ENCODE measurements at places on chromosomes 11 and 22. TPM values are rescaled to one million over a fixed set of nuclear protein-coding genes. Genes with fewer than 3 reads are reported as not detected.

The ELF5 gene
- not detected for total RNA-seq

The CHEK1 gene
- total RNA-seq = 0.55 TPM

- no peak overlapping the region for H3K4me3 ChIP-seq
- no peak for DNase-seq
- no peak overlapping the region for H3K27ac ChIP-seq
- H3K27me3 ChIP-seq = no peaks in the 10 kb centered on the region
- no peaks in the 10 kb centered on the region for H3K4me1 ChIP-seq
- H3K36me3 ChIP-seq = no peaks in the 10 kb centered on the region
These were observed 634.9 kb downstream of the METTL15 start for GRCh38 chr11:28743061-28743550.

- no peak overlapping the region for H3K27ac ChIP-seq
- DNase-seq = no peak
- H3K27me3 ChIP-seq = no peaks in the 10 kb centered on the region
- H3K4me3 ChIP-seq = no peak overlapping the region
- H3K4me1 ChIP-seq = no peaks in the 10 kb centered on the region
These were observed 4.0 kb upstream of the NRXN2 start for GRCh38 chr11:64726867-64727530.

DNA sequence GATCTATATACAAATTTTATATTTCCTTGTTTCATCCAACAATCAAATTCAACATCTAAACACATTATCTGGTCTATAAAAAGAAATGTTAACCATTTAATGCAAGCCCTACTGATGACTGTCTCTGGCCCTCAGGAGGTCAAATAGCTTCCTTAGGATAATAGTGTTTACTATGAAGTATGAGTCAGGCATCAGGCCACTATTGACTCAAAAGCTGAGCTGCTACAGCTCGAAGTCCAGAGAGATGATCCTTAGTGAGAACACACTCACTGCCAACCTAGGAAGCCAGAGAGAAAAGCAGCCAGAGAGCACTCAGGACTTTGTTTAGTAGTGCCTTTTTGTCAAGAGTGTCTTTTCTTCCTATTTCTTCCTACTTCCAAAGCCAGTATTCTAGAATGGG lies 171.8 kb downstream of the SOX6 start:
- H3K4me1 ChIP-seq = no peaks in the 10 kb centered on the region
- no peaks in the 10 kb centered on the region for H3K36me3 ChIP-seq
- H3K4me3 ChIP-seq = no peak overlapping the region
- H3K27ac ChIP-seq = no peak overlapping the region

The TMEM121B gene
- 0.89 TPM for total RNA-seq

- no peak for DNase-seq
- no peaks in the 10 kb centered on the region for H3K36me3 ChIP-seq
These were observed 1.1 kb upstream of the EMID1 start for GRCh38 chr22:29204455-29205183.

The EED gene
- 7.8 TPM for total RNA-seq

GRCh38 chr11:55572548-55572947 lies 620 bp downstream of the OR4C16 start:
- no peak overlapping the region for H3K4me3 ChIP-seq
- H3K36me3 ChIP-seq = no peaks in the 10 kb centered on the region
- H3K4me1 ChIP-seq = no peaks in the 10 kb centered on the region
- no peak for DNase-seq
- H3K27me3 ChIP-seq = no peaks in the 10 kb centered on the region

DNA sequence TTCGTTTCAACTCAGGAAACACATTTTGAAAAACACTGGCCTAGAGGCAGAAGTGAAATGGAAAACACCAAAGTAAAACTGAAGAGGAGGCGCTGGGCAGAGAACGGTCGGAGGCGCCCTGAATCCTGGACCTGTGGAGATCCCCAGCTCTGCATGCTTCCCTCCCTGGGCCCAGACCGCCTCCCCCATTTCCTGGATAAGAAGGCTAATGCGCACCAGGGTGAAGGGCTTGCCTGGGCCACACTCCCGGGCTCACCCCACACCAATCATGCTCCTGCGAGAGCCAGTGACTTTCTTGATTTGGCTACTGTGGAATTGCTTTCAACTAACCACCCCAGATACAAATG lies 167.1 kb downstream of the CRYBB2 start:
- H3K27ac ChIP-seq = no peak overlapping the region
- H3K4me1 ChIP-seq = no peaks in the 10 kb centered on the region
- no peaks in the 10 kb centered on the region for H3K36me3 ChIP-seq

The NAA40 gene
- total RNA-seq = 13.9 TPM

GRCh38 chr11:117461396-117462182 lies 133.9 kb downstream of the CEP164 start:
- no peaks in the 10 kb centered on the region for H3K36me3 ChIP-seq
- no peak overlapping the region for H3K27ac ChIP-seq
- peaks cover 14% of the 10 kb centered on the region for H3K4me1 ChIP-seq
- no peak for DNase-seq
- H3K27me3 ChIP-seq = no peaks in the 10 kb centered on the region

- H3K4me3 ChIP-seq = no peak overlapping the region
- no peak for DNase-seq
- H3K36me3 ChIP-seq = peaks cover 50% of the 10 kb centered on the region
- no peaks in the 10 kb centered on the region for H3K27me3 ChIP-seq
- no peak overlapping the region for H3K27ac ChIP-seq
- H3K4me1 ChIP-seq = peaks cover 18% of the 10 kb centered on the region
These were observed 24.9 kb downstream of the DDX6 start for GRCh38 chr11:118766035-118766434.

- no peaks in the 10 kb centered on the region for H3K27me3 ChIP-seq
- H3K36me3 ChIP-seq = no peaks in the 10 kb centered on the region
- no peaks in the 10 kb centered on the region for H3K4me1 ChIP-seq
- H3K27ac ChIP-seq = no peak overlapping the region
These were observed 28.1 kb downstream of the TENM4 start for GRCh38 chr11:79412761-79413160.

The MUC15 gene
- 4.3 TPM for total RNA-seq

GRCh38 chr11:31243706-31244105 lies 125.8 kb downstream of the DCDC1 start:
- H3K27me3 ChIP-seq = no peaks in the 10 kb centered on the region
- DNase-seq = no peak
- no peaks in the 10 kb centered on the region for H3K36me3 ChIP-seq
- no peak overlapping the region for H3K27ac ChIP-seq

The SPI1 gene
- total RNA-seq = 15.1 TPM

GRCh38 chr11:79167510-79168188 lies 273.2 kb downstream of the TENM4 start:
- no peak for DNase-seq
- no peak overlapping the region for H3K4me3 ChIP-seq
- no peaks in the 10 kb centered on the region for H3K36me3 ChIP-seq
- no peaks in the 10 kb centered on the region for H3K4me1 ChIP-seq

DNA sequence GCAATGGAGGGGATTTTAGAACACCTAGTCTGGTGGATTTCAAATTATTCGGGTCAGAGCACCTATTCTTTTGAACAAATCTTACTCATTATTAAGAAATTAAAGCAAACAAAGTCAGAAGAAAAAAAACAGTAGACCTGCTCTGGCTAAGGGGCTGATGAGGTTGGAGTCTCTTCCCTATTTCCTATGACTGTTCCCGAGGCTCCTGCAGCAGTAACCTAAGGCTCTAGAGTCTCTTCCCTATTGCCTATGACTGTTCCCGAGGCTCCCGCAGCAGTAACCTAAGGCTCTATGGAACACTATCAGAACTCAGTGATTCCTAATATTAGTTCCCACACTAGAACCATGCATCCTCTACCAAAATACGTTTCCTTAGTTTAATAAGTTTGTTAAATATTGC lies 607.9 kb downstream of the NTM start:
- no peak overlapping the region for H3K27ac ChIP-seq
- no peaks in the 10 kb centered on the region for H3K27me3 ChIP-seq
- H3K36me3 ChIP-seq = no peaks in the 10 kb centered on the region
- DNase-seq = no peak

The IFITM10 gene
- 0.28 TPM for total RNA-seq

DNA sequence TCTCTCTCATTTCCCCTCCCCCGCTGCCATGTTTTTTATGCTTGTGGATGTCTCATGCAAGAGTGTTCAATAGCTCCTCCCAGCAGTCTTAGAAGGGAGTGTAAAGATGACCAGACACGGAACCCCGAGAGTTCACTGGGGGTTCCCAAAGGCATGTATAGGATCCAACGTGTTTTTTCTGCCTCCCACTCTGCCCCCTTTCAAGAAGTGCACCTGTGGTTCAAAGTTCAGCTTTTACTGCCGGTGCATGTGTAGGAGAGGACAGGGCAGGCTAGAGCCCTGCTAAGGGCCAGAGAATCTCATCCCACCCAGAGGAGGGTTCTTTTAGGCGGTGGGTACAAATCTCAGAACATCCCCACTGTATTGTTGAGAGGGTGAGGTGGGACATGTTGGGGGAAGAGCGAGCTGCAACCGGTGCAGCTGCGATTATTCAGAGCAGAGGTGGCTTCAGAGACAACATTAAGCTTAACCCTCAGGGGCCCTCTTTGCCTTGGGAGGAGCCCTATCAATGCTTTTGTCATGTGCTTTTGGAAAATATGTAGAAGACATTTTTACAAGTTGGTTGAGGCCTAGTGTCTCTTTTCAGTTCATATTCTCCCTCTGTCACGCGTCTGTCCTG lies 14.5 kb downstream of the MIF start:
- no peaks in the 10 kb centered on the region for H3K36me3 ChIP-seq
- no peak overlapping the region for H3K27ac ChIP-seq

The OR5D14 gene
- total RNA-seq = not detected

The TRIM6 gene
- total RNA-seq = 0.76 TPM

DNA sequence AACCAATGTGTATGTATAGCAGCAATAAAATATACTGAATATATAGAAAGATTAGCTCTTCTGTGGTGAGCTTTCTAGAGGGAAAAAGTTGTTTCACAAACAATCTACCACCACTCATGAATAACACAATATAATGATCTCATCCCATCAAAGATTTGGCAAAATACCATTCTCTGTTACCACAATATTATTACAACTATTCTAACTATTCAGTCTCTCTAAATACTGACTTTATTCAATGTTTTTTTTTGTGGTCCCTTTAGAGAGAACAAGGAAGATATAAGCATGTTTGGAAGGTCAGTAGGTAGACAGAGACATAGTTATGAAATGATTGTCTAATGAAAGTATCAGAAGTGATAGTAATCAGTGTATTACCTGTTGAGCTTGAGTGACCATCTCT lies 7.8 kb downstream of the CCDC90B start:
- H3K36me3 ChIP-seq = no peaks in the 10 kb centered on the region
- peaks cover 3% of the 10 kb centered on the region for H3K4me1 ChIP-seq
- no peak for DNase-seq
- no peak overlapping the region for H3K27ac ChIP-seq
- no peaks in the 10 kb centered on the region for H3K27me3 ChIP-seq
- no peak overlapping the region for H3K4me3 ChIP-seq

DNA sequence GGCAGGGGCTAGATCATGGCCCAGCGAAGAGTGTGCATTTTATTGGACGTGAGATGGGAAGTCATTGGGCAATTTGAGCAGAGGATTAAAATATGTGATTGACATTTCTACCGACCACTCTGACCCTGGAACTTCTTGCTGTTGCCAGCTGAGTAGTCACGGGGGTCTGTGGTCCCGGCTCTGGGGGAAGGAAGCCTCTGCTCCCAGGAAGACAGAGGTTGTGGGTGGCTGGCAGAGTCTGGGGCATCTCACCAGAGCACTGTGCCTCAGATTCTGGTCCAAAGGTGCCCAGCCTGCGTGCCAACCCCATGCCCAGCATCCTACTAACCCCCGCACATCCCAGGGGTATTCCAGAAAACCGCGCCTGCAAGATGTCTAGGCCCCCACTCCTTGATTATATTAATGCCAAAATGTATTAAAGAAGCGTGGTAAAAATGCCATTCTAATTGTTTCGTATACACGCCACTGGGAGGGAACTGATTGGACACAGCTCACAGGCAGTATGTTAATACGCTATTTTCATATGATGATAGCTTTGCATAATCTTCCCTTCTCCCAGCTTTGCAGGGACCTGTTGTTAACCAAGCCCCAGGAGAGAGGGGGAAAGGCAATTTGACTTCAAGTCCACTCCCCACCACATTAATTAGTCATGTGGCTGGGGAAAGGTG lies 25.3 kb upstream of the LMO1 start:
- DNase-seq = no peak
- no peak overlapping the region for H3K4me3 ChIP-seq
- H3K36me3 ChIP-seq = no peaks in the 10 kb centered on the region
- no peak overlapping the region for H3K27ac ChIP-seq
- no peaks in the 10 kb centered on the region for H3K27me3 ChIP-seq

DNA sequence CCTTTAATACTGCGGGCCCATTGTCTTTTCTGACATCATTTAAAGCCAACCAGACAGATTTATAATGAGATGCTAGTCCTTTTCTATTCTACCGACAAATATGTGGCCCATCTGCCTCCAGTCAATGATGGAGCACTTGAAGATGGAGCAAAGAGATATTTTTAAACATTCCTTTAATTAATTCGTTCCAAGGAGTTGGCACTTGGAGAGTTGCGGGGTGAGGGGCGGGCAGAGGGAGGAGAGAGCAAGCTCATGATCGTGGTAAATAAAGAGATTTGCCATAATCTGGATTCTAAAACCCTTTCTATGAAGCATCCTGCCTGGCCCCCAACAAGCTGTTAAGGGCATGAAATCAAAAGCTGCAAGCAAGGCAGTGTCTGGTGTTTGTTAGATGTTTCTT lies 5.0 kb downstream of the SLC1A2 start:
- no peaks in the 10 kb centered on the region for H3K4me1 ChIP-seq
- no peaks in the 10 kb centered on the region for H3K27me3 ChIP-seq
- no peak overlapping the region for H3K4me3 ChIP-seq
- DNase-seq = no peak
- no peaks in the 10 kb centered on the region for H3K36me3 ChIP-seq

The GGT5 gene
- total RNA-seq = 4.6 TPM

The BCL2L13 gene
- 25.4 TPM for total RNA-seq

DNA sequence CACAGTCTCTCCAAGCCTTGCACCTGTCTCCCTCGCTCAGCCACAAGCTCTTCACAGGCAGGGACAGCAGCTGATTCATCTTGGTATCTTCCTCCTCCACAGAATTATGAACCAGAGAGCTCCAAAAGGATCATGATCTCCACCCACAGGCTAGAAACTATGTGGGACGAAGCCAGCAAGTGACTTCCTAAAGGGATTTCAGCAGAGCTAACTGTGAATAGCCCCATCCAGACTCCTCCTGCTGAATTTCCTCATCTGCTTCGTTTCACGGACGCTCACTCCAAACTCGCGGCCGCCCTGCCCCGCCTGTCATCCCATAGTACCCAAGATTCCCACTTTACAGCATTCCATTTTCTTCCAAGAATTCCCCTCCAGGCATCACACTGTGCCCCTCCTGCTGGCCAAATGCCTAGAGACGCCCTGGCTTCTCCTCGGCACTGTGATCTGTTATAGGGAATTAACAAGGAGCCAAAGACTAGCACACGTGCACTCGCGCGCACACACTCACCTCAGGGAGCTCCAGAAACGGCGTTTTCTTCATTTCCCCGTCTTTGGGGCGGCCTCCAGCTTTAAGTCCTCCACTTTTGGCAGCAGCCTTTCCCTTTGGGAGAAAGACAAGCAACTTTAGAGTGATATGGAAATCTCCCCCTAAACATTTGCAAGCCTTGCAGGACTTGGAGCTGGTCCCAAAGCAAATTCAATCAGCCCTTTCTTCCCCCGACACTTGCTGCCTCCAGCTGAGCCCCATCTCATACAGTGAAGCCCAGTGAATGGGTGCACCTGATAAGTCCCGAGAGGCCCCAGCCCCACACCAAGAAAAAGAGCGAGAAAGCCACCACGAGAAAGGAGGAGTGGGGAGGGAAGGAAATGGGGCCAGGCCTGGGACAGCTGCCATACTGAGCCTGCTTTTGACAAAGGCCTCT lies 35.5 kb downstream of the SPATA19 start:
- no peak overlapping the region for H3K4me3 ChIP-seq
- H3K4me1 ChIP-seq = no peaks in the 10 kb centered on the region
- DNase-seq = no peak
- H3K27me3 ChIP-seq = peaks cover 6% of the 10 kb centered on the region
- H3K36me3 ChIP-seq = no peaks in the 10 kb centered on the region
